ENCODE measurements at places on chromosomes 4 and X.

- no peak for DNase-seq
Measured at GRCh38 chrX:629230-630006, 1.2 kb upstream of the SHOX start.

DNA sequence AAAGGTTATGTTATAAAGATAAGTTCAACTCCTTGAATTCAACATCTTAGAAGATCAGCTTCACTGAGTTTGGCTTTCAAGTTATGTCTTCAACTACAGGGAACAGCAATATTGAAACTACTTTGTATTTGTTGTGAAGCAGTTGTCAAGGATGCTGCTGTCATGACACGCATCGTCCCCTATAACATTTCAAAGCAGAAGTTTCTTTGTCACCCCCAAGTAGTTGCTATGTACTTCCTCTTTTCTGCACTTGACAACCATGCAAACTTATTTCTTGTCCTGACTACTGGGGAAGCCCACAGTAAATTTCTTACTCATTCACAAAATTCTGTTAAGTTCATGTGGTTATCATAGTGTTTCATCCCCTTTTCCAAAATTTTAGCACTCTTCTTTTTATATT lies 14.3 kb downstream of the ANTXR2 start:
- no peak for DNase-seq

DNA sequence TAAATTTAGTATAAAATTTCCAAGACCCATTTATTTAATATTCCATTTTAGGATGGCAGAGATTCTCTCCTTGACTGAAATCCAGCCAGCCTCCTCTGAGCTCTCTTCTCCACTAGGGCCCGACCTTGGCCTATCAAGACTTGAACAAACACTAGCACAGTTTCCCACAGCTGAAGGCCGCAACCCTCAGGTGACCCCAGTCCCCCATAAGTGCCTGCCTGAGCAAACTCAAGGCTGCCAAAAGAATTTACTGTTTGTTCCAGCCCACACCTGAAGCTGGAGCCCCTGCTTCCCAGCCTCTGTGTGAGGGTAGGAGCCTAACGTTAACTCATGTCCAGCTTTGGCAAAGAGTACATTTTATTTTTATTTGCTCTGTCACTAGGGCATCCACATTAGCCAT lies 629.0 kb upstream of the ZFP42 start:
- no peak for DNase-seq

- DNase-seq: no peak
Measured at GRCh38 chrX:113287761-113288160, 447.1 kb upstream of the AMOT start.

GRCh38 chr4:76733068-76733771 lies 164.7 kb downstream of the SOWAHB start:
- DNase-seq: no peak

DNA sequence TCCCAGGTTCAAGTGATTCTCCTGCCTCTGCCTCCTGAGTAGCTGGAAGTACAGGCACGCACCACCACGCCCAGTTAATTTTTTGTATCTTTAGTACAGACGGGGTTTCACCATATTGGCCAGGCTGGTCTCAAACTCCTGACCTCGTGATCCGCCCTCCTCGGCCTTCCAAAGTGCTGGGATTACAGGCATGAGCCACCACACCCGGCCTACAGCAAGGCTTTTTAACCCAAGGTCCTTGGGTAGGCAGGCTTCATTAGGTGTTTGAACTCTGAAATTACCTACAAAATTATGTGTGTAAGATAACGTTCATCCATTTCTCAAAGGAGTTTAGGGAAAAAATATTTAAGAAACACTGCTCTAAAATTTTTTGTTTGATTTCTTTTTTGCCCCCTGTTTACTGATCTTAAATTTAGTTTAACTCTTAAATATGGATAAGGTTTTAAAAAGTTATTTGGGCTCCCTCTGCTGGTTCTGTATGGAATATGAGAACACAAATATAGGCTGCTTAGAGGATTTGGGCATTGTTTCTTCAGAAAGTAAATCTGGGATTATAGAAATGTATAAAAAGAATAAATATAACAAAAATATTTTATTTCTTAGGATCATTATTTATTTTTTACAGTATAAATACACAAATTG lies 92.8 kb downstream of the CBR4 start:
- peak; percentile 15 for DNase-seq

DNA sequence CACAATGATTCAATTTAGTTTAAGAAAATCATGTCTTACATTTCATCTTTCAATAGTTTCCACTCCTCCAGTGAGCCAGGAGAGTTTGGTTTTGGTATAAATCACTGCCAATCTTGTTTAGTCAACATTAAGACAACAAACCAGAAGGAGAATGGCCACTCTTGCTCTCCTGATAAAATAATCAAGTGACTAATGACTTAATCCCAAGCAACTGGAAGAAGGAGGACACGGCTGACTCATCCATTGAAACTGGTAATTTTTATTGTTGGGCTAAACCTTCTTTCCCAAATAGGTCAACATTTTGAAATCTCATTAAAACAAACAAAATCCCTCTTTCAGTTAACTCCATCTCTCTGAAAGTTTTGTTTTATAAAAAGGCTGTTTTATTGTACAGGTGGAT lies 230.2 kb downstream of the CLCN4 start:
- DNase-seq: no peak

GRCh38 chrX:13605611-13606010 lies 36.2 kb downstream of the EGFL6 start:
- no peak for DNase-seq

DNA sequence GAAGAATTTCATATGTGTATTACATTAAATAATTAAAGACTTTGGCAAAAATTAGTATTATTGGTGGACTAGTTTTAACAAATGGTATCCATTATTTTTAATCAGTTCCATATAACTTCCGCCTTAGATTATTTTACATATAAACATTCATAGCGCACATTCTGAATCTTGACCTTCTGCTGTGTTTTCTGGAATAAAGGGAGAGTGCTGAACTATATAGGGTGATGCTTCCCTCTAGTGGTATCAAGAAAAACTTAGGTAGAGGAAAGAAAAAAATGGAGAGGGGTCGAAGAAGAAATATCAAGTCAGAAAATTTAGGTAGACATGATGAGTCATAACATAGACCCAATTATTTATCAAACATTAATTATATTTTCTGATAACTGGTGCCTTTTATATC lies 155.6 kb upstream of the PACRGL start:
- DNase-seq: no peak

Measured in NCI-H1694 (cell line).